ENCODE measurements at places on chromosomes 7 and 10.
A peak's percentile ranks its signal among the peaks of the same experiment; 100 is the strongest.

GRCh38 chr10:112335111-112335867, 38.6 kb upstream of the ACSL5 start:
- DNase-seq: peak; percentile 45

GRCh38 chr10:118926903-118927302, 102.6 kb upstream of the NANOS1 start:
- DNase-seq: no peak

- DNase-seq: peak; percentile 1
Observed at GRCh38 chr7:14637968-14638367, 264.6 kb downstream of the DGKB start.

DNA sequence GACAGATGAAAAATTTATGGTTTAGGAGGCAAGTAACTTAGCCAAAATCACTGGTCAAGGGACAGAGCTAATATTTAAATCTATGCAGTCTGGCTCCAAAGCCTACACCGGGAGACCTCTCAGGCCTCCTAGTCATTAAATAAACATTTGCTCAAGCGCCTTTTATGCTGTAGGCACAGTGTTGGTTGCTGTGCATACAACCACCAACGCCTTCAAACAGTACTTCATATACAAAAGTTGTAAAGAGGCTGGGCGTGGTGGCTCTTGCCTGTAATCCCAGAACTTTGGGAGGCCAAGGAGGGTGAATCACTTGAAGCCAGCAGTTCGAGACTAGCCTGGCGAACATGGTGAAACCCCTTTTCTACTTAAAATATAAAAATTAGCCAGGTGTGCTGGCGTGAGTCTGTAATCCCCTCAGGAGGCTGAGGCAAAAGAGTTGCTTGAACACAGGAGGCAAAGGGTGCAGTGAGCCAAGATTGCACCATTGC, 159.8 kb downstream of the MAGI2 start:
- no peak for DNase-seq

DNA sequence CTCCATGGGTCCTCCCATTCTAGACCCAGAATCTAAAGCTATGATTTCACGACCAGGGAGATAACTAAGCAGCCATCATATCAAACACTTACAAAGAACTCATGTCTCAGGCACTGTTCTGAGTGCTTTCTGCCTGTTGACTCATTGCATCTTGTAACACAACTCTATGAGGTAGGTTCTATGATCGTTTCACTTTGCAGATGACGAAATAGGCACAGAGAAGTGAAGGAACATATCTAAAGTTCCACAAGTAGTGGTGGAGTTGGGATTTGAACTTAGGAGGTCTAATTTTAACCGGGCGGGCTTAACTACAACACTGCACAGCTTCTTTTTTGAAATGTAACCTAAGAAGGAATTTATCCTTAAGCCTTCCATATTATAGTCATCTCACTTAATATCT, 2.9 kb downstream of the RBP4 start:
- no peak for DNase-seq

DNA sequence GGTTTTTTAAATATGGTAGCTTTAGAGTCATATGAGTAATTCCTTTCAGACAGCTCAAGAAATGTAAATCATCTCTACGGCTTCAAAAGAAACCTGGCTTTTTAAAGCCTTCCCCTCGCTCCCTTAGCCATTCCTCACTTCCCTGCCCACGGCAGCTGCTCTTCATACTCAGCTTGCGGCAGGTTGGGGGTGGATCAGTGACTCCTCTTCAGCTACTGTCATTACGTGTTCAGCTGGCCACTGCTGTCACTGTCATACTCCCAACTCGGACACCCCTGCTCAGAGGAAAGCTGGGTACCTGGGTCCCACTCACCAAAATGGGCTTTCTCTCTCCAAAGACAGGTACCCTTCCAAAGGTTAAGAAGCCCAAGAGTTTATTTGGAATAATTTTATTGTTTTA, 6.6 kb downstream of the YWHAG start:
- DNase-seq: no peak

- DNase-seq: peak; percentile 60
Observed at GRCh38 chr7:113179313-113179712, 61.0 kb upstream of the SMIM30 start.

- DNase-seq: no peak
Observed at GRCh38 chr10:131134001-131134576, 177.4 kb downstream of the TCERG1L start.

DNA sequence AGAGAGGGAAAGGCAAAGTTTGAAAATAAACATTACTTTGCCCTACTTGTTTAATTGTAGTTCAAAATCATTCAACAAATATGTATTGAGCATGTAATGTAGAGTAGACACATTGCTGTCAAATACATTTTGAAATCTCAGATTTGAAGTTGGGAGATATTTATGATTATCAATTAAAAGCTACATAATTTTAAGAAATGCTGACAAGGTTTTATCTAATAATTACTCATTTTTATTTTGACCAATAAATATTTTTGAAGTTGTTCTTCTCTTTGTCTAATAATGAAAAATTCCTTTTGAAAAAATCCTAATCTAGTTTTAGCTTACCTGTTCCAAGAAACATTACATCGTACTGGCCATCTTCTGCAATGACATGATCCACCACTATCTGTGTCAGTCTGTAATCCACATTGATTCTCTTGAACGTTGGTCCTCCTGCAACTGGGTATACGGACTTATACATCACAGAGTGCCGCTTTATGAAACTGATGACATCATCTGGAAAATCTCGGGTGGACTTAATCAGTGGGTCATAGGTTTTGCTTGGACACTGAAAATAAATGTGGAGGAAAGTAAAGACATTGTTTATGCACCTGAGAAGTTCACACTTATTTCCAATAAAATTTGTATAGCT, 164.7 kb downstream of the SEMA3D start:
- no peak for DNase-seq

DNA sequence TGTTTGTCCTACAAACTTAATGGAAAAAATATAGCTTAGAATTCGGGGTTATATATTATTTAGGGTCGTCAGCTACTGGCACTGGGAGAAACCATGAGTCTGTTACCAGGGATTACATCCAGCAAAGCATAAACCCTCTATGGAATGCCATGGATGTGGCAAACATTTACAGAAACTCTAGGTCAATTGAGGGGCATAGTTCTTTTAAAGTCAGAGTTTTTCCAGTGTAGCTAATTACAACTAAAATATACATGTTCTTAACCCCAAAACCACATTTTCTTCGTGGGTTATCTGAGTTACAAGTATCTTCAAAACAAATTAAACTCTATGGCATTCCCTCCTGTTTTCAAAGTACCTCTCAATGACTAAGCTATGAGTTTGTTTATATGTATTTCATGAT, 99.3 kb upstream of the THSD7A start:
- DNase-seq: no peak

GRCh38 chr10:97506199-97506991, 7.7 kb downstream of the UBTD1 start:
- no peak for DNase-seq

DNA sequence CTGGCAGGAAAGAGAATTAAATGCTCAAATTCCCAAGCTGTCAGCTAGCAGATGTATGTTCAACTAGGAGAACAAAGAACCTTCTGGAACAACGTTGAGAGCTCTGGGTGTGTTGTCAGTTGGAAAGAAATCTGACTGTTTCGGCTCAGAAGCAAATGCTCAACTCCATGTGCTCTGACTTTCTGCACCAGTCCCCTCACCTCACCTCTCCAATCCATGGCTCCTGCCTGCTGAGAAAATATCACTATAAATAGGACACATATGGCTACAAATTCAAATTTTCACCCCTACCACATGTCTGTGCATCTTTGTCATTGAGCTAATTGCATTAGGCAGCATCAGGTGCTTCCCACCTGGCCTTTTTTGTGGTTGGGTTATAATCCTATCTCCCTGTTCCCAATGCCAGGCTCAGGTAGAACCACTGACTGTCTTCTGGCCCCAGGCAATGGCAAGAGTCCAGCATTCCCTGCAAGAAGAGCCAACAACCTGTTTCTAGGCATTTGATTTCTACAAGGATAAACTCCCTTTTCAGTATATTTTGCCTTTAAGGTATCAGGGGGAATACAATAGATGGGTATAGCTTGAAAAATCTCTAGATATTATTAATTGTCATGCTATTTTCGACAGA, 142.6 kb upstream of the LSM8 start:
- no peak for DNase-seq

- no peak for DNase-seq
Observed at GRCh38 chr10:131729938-131730660, 170.7 kb upstream of the PPP2R2D start.

- no peak for DNase-seq
Observed at GRCh38 chr7:110974441-110974840, 116.5 kb upstream of the LRRN3 start.

GRCh38 chr7:1593091-1593866, 23.4 kb upstream of the PSMG3 start:
- peak; percentile 9 for DNase-seq

- DNase-seq: no peak
Observed at GRCh38 chr10:14413523-14413922, 82.8 kb upstream of the FRMD4A start.

GRCh38 chr7:44517175-44517574, 24.0 kb downstream of the NPC1L1 start:
- no peak for DNase-seq

- no peak for DNase-seq
Observed at GRCh38 chr10:73797324-73798025, 12.1 kb downstream of the ZSWIM8 start.

- no peak for DNase-seq
Observed at GRCh38 chr10:51635436-51635835, 64.0 kb downstream of the CSTF2T start.

GRCh38 chr10:89502549-89502948, 32.8 kb downstream of the SLC16A12 start:
- peak; percentile 81 for DNase-seq

DNA sequence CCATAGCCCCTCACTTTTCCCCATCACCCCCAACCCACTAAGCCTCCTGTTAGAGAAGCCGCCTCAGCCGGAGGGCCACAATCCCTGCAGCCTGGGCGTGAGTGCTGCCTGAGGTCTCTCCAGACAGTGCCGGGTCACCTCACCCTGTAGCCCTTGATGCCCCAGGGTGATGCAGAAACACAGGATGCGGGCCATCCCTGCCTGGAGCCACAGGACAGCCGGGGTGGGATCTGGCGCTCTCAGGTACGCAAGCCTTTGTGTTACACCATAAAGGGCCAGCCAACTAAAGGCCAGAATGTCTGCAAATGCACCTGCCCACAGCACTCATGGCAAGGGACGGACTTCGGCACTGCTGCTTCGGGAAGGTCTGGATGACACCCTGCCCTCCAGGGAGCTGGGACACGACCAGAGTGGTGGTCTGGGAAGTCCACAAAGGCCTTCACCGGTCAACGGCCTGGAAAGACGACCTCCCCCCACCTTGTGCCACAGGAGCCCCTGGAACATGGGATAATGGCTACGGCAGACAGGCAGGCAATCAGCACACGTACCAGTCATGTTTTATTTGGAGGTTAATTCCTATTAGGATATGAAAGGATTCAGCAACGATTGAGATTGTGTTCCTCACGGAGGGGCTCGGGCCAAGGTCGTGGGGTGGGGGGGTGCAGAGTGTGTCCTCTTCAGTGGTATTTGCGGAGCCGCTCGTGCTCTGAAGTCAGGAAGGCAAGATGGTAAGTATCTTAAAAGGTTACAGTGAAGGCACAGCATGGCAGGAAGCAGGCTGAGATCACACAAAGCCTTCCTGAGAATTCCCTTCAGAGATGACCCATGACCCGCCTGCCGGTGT, 8.1 kb downstream of the ATP5MF start:
- no peak for DNase-seq

DNA sequence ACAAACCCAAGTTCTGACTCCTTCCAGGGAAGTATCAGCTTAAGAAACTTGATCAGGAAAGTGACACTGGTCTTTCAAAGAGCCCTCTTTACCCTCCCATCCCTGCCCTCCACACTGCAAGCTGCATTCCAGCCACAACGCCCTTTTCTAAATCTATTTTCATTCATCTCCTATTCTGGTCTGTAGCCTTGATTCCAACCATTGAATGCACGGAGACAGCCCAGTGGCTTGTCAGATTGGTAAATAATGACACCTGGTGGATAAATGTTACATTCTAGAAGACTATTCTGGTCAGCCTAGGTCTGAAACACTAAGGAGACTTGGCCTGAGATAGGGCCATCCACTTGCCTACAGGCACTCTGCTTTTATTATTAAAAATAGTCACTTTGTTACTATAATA, 20.9 kb downstream of the MORN4 start:
- DNase-seq: peak; percentile 73

DNA sequence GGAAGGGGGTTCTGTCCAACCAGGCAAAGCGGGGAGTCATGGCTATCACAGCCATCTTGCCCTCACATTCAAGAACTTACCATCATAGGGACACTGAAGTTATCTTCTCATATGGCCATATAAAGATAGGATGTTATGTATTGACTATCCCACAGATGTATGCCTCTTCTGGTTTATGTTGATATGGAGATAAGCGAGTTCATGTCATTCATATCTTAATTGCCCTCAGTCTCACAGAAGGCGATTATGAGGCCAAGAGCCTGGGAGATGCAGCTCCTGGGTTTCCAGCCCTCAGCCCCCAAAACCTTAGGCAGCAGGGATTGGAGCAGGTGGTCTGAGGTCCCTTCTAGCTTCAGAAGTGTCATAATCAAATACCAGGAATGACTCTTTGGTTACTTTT, 8.5 kb upstream of the ANKRD61 start:
- DNase-seq: no peak

- peak; percentile 23 for DNase-seq
Observed at GRCh38 chr10:29783201-29783947, 148.6 kb upstream of the SVIL start.

DNA sequence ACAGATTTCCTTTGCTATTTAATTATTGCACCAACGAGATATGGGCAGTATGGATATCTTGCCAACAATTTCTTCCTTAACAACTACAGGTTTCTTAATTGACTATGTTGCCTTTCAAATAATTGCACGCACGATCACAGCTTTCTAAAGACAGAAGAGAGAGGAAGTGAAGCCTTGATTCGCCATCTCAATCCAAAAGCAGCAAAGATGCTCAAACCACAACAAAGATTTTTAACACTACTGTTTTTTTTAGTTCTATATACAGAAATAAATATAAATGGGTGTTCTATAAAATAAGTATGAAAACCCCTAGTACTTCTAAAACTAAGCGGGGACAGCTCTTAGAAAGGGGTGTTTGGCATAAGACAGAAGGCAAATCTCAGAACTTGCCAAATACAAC, 251.3 kb downstream of the SFMBT2 start:
- DNase-seq: no peak

DNA sequence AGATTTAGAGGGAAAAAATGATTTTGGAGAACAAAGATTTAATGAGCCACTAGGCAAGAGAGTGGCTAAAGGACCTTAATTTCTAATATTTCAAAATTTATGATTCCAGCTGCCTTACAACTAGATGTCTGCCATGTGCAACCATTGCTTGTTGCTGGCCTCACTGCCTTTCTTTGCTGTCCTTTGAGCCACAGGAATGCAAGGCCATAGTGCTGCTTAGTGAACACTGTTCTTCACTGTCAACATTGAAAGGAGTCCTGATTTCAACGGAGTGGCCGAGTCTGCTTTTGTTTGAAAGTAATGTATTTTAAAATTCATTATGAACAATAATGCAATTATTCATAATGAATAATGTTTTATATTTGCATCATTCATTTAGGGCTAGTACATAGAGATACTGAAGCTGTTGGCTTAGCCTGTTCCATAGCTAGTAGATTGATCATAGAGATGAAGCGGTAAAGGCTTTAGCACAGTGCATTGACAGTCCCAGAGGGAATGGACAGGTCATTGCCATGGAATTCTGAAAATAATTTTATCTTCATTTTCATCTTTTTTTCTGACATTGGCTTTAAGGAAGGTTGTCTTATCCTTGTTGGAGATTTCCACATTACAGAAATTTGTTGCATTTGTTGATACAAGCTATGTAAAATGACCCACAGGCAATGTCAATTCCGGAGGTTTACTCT, 544.1 kb downstream of the AUTS2 start:
- no peak for DNase-seq

Measured in cardiac fibroblast (primary cell).